Activated effector memory CD4-positive, alpha-beta T cell treated with anti-CD3 and anti-CD28 coated beads, Interleukin-2, amount 50 U/mL, for 16 hours (primary cell): ENCODE measurements at places on chromosomes 3 and 15.

DNA sequence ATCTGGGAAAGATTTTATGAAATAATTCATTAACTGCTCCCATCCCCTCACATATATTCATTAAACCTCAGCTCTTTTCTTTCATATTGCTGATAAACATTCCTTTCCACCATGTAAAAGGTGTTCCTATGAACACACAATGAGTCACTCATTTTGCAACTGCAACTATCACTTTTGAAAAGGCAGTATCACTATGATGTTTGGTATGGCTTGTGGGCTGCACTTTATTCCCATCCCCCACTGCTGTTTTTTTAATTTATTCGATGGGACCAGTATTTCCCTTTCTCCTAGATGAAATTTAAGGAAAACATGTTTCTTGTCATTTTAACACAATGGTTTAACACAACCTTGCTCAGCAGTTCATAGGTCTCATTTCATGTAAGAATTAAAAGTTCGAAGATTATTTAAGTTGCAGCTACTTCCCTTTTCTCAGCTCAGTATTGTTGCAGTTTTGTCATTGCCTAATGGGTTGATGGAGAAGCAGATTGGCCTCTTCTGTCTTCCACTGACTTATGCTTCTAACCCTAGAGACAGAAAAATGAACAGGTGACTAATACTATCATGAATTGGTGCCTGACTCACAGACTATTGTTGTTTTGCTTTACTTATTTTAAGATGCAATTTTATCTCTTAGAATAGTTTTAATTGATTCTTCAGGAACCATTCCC lies 280.3 kb downstream of the ZPLD1 start:
- DNase-seq: no peak

- no peak for DNase-seq
Measured at GRCh38 chr3:131630097-131630496, 127.3 kb upstream of the MRPL3 start.

GRCh38 chr15:68507447-68507846 lies 71.3 kb upstream of the CORO2B start:
- DNase-seq: no peak

DNA sequence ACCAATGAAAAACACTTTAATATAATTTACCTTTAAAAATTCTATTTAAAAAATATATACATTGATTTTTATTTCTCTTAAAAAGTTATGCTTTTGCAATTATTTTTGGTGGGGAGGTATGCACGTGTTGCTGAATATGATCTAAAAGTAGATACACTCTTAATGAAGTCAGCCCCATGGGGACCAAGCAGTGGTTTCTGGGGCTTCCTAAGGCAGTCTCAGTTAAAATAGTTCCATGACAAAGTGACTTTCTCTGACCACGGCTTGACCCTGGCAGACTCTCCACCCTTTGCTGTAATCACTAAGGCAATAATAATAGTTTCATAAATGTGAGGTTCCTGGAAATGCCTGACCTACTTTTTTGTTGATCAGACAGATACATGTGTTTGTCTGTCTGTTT lies 50.4 kb downstream of the CCR4 start:
- peak; percentile 74 for DNase-seq

DNA sequence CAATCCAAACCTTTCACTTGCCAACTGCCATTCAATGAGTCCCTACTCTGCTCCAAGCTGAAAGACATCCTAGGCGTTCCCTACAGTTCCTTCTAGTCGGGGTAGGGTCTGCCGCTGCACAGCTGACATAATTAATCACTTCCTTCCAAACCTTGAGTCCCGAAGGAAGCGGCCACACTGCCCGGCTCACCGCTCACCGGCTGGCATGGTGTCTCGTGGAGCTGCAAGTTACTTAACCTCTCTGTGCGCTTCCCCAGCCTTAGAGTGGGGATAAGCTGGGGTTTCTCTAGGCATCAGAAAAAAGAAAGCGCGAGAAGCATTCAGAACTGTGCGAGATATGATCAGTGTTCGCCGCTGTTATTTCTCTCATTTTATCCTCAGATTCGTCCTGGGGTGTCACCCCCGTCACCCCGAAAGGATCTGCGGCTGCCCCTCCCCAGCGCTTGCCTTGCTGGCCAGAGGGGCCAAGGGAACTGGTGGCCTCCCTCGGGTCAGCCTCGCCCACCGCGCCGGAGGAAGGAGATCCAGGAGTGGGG lies 748 bp downstream of the MRPS25 start:
- peak; percentile 71 for DNase-seq

DNA sequence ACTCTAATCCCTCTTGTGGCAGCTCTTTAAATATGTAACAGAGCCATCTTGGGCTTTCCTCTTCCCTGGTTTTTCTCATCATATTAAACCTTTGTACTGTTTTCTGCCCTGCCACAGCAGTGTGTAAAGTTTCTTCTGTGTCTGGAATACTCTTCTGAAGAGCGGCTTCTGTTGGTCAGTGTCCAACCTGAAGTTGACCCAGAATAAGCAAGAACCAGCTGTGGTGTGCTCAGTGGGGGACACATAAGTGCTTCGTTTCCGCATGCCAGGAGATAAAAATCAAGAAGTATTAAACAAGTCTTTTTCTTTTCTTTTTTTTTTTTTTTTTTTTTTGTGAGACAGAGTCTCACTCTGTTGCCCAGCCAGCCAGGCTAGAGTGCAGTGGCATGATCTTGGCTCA lies 173.2 kb upstream of the CHRM5 start:
- DNase-seq: no peak

DNA sequence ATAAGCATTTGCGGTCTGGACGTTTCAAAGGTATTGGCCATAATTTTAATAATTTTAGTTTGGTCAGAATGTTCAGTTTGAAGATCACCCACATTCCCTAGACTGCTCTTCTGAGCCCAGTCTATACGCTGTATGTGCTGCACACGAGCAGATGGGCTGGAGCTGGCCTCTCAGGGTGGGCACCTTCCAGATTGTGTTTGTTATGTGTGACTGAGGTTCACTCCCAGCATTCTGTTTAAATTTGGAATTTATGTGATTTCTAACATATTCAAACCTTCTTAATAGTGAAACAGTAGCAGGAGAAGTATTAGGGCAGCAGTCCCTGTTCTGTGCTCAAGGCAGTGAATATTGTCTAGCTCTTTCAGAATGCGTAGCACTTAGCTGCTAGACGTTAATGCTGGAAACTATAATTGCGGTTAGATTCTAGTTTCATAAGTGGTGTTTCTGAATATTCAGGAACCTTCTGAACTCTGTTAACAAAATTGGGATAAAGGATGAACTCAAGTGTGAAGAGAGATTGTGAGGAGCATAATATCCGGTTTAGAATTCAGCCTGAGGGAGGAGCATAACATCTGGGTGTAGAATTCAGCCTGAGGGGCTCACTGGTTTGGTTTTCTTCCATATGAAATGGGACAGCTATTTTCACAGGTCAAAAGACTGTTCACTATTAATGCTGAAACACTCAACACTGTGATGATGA lies 68.6 kb upstream of the RPL35A start:
- DNase-seq: no peak

GRCh38 chr15:36899696-36900095 lies 200.7 kb downstream of the MEIS2 start:
- DNase-seq: no peak

- no peak for DNase-seq
Measured at GRCh38 chr3:183180784-183181295, 18.3 kb upstream of the LAMP3 start.

- no peak for DNase-seq
Measured at GRCh38 chr15:72216079-72216478, 14.9 kb downstream of the PKM start.

- DNase-seq: no peak
Measured at GRCh38 chr3:3848923-3849275, 49.7 kb downstream of the LRRN1 start.

DNA sequence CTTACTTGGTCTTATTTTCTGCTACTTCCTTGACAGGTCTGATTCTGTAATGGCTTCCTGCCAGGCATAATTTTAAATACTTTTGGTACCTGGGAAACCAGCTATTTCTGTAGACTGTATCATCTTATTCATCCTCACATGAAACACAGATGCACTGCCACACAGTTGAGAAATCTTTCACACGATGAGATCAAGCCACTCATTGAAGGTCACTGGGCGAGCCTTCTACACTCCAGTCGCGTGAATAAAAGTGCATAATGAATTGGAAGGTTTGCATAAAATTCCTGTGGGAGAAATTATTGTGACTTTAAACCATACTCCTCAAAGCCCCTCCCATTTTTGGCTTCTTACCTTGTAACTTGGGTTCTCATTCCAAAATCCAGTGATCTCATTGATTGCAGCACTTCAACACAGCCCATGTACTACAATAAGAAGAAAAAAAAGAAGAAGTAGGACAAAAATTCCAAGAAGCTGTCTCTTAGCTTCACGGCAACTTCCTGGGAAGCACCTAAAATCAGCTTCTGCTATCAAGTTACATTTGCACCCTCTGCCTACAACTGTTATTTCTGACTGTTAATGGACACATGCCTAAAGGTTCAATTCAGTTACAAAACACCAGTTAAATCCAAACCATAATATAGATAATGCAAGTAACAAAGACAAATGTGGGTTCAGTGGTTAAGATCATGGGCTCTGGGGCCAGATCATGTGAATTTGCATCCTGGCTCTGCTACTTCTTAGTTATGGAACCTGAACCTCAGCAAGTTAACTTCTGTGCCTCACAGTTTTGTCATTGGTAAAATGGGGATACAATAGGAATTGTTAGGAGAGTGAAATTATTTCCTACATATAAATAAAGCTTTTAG lies 39.0 kb downstream of the SHC4 start:
- DNase-seq: no peak
